Activated naive CD4-positive, alpha-beta T cell treated with Interleukin-2 at 50 U/mL for 16 hours (primary cell): ENCODE measurements at places on chromosomes 12 and 14.

GRCh38 chr12:60398547-60398946 lies 802.7 kb downstream of the SLC16A7 start:
- no peak for DNase-seq

GRCh38 chr12:104712477-104712876 lies 245.6 kb downstream of the SLC41A2 start:
- DNase-seq = no peak

DNA sequence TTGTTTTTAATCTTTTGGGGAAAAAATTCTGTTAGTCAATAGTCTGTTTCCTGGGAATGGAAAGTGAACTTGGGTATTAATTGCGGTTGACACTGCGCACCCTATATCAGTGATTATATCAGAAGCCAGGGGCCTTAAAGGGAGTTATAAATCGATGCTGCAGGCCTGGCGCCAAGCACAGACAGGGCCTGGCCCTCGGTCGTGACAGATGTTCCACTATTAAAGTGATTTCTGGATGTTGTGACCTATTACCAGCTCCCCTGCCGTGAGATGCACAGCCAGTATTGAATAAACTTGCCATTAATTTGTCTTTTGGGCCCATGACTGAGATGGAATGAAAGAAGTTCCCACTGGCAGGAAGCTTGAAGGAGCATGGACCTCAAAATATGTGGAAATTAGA lies 45.1 kb upstream of the KITLG start:
- no peak for DNase-seq

DNA sequence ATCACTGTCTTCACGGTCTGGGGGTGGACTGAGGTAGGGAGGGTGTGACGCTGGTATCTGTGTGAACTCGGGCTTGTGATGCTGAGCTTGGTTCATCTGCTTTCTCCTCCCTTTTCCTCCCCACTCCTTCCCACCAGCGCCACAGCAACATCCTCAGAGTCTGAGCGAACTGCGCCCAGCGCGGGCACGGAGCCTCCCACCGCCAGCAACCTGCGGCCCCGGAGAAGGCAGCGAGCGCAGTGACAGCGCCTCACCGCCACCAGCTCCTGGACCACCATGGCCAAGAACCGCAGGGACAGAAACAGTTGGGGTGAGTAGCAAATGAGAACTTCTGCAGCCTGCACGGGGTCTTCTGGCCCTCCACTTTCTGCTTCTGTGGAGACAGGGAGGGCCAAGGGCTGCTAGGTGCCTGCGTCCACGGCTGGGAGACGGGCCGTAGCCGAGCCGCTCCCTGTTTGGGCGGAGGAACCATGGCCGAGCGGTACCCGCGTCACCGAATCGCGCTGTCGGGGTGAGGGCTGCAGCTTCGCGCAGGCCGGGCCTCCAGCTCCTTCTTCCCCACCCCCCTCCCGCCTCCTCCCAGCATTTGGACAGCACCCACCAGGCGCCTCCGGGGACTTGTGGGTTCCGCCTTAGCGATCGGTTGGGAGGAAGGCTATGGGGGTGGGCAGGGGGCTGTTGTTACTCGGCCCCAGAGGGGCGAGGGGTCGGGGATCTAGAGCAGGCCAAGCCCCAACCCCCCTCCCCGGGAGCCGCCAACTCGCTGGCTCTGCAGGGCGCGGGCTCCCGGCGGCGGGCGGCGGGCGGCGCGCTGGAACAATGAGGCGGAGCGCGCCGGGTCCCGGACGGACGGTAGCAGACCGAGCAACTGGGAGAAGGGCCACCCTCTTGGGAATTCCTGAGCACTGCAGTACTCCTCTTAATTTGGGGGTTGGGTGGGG lies at the start of gene ATL1:
Gene ATL1 (plus strand): TSS at position 156 of the 941 bp plus-strand sequence. CDS start 121 bp downstream, at position 277.
- peak; percentile 41 for DNase-seq

DNA sequence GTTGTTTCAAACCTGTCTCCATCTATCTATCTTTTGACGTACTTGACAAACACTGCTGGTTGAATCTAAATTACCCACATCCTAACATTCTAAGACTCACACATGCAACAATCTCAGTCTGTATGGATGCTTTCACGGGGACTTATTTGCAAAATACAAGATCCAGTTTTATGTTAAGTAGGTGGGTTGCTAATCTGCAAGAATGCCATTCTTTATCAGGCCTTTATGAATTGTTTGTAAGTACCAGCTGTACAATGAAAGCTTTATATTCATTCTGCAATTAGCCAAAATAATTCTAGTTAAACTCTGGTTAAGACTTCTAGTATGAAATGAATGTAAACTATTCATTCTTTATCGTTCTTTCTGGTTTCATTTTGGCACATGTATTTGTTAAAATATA lies 135.1 kb downstream of the NAV3 start:
- DNase-seq = no peak

GRCh38 chr14:60196291-60196690 lies 31.1 kb upstream of the DHRS7 start:
- DNase-seq = no peak

DNA sequence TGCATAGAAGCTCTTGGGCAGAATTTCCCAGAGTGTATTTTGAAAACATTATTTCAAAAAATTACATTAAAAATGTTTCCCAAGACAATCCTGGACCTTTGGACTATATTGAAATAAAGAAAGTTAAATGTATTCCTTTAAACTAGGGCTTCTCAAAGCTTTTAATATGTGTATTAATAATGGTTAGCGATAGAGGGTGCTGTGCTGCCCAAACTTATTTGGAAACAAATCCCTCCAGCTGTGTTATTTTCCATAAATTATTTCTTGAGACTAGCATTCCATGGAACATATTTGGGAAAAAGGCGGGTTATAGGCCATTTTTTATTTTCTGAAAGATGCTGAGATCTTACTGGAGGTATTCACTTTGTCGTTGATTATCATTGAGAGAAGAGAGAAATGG lies 397.8 kb upstream of the MIS18BP1 start:
- no peak for DNase-seq

GRCh38 chr14:35286003-35286600 lies 6.1 kb upstream of the PSMA6 start:
- no peak for DNase-seq

GRCh38 chr14:26293909-26294308 lies 303.9 kb downstream of the NOVA1 start:
- DNase-seq = no peak

GRCh38 chr14:99484106-99484505 lies 2.9 kb downstream of the CCNK start:
- no peak for DNase-seq

DNA sequence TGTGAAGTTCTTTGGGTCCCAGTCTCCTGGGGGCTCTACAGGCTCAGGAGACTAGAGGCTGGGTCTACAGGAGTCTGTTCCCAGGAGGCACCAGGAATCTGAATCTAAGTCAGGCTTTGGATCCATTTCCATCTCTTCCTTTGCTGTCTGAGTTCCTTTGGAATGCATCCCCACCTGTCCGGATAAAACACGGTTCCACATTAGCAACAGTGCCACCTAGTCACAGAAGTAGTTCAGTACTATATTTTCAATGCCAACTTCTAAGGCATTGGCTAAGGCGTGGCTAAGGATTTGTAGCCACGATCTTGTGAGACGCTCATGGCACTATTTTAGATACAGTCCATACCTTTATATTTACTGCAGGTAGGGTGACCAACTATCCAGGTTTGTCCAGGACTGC lies 15.1 kb downstream of the ZC2HC1C start:
- no peak for DNase-seq

GRCh38 chr14:68583548-68584280 lies 209.2 kb downstream of the ZFP36L1 start:
- DNase-seq = no peak

DNA sequence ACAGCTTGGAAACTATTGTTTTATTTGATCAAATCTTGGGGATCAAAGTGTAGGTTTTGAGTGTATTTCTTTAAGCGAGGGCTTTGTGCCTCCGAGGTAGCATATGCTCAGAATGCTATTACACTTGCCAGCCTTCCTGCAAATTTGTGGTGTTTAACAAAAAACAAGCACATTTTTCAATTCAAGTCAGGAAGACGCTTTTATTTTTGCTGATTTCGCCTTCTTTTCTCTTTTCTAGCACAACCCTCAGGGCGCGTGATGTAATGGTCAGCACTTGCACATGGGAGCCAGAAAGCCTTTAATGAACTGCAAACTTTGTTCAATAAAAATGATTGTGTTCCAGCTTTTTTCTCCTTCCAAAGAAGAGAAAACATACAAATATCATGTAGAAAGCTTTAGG lies 466.5 kb downstream of the PRKD1 start:
- DNase-seq = no peak

DNA sequence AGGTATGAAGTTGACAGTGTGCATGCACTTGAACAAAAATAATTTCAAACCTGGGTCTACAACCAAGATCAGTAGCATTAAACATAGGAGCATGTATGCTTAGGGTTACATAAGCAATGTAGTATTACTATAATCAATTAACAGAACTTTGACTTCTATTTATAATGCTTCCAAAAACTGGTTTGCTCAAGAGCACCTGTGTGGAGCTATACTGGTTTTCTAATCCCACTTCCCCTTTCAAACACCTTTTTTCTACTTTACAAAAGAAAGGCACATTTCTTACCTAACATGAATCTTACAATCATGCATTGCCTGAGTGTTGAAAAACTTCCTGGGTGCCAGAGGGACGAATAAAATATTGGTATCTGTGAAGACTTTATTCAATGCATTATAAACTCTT lies 72.7 kb downstream of the EFCAB11 start:
- no peak for DNase-seq

DNA sequence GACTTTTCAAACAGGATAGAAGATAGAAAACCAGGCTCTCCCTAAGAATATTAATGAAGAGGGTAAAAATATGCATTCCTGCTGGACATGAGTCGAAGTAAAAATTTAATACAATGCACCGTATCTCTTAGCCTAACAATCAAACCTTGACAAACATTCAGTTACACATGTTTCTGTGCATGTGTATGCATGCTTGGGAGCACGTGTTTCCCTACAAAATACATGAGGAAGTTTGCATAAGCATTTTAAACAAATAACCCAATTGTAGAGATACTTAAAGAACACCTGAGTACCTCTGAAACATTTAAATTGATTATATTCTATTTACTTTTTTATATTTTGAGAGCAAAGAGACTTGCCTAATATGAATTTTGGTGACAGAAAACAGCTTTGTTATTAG lies 1763.7 kb upstream of the SEL1L start:
- DNase-seq = no peak

DNA sequence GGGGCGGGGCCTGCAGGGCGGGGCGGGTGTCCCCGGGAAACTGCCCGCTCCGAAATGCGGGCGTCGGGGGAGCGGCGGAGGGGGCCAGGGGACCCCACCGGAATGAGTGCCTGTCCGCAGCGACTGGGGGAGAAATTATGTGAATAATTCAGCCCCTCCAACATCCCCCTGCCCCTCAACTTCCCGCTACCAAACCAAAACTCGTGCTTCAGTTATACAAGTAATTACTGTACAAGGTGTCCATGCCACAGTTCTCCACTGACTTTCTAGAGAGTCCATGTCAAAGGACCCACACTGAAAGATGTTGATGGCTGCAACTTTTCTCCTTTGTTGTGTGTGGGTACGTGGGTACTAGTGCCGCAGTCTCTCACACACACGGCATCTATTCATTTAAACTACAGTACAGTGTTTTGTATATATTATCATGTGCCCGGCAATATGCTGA lies 414 bp upstream of the CDK17 start:
- DNase-seq = no peak

DNA sequence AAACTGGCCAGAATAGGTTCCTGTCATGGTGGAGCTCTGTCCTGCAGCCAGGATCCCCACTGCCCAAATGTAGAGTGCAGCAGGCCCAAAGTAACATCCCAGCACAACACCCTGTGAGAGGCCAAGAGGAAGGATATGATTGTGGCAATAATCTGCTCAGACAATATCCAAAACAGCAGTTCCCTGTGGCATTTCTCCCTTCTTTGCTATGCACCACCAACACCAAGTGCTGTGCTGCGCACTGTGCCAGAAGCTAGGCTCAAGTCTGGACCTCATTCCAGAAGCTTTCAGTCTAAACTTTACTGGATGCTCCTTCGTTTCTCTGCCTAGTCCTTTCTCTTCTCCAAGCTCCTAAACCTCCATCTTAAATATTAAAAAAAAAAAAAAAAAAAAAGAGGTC lies 33.4 kb downstream of the SLC11A2 start:
- no peak for DNase-seq

DNA sequence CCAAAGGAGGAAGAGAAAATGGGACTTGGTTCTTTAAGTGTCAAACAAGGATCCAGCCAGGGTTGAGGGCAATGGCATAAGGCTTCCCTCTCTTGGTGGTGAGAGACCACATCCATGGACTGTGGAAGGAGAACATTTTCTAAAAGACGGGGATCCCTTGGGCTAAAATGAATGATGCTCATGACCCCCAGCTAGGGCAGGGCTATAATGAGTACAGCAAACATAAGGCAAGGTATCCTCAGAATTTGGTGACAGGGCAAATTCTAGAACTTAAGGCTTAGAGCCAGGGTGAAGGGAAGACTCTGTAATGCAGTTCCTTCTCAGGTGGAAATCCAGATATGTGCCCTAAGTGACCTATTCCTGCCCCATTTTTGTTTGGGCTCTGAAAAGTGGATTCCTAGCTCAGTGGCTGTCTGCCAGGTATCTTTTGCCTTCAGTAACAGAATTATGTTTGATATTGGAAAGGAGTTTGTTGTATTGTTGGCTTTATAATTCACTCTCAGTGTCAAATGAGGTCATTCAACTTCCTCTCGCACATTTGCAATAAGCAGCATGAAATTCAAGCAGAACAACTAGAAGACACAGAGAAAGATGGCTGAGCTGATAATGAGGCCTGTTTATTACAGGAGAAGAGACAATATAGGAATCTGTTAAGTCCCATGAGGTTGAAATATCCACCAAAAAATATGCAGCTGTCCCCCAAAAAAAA lies 76.8 kb downstream of the DAD1 start:
- DNase-seq = no peak
